ENCODE measurements at places on chromosomes 1 and 21. TPM values are rescaled to one million over a fixed set of nuclear protein-coding genes. Genes with fewer than 3 reads are reported as not detected.

GRCh38 chr1:169288011-169288414 lies 79.6 kb downstream of the NME7 start:
- DNase-seq: no peak

- DNase-seq: no peak
Measured at GRCh38 chr1:224510880-224511645, 76.5 kb upstream of the WDR26 start.

GRCh38 chr1:229768232-229768631 lies 142.2 kb downstream of the URB2 start:
- no peak for DNase-seq

DNA sequence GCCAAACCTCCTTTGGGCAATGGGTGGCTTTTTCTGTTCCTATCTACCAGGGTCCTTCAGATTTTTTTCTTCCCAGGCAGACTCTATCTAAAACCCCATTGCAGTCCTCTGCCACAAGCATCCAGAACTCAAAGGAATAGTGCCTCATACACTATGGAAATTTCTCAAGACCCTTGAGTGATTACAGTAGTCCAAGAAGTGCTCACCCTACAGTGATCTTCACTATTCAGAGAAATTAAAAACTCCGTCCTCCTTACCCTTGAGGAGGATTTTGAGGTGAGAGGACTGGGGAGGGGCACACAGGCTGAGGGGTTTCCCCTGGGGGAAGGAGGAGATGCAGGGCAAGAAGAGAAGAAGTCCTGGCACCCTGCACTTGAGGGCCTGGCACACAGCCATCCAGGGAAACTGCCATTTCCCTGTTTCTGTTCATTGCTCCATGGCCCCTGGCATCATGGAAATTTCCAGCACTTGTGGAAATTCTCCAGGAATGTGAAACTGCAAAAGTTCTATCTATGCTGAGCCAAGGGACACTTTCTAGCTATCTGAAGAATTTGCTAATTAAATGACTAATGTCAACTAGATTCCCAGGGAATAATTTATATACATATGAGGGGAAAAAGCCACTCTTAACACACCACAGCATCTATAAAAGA lies 102.5 kb upstream of the ATP1B1 start:
- peak; percentile 48 for DNase-seq

GRCh38 chr1:217240656-217241055 lies 390.2 kb downstream of the GPATCH2 start:
- no peak for DNase-seq

DNA sequence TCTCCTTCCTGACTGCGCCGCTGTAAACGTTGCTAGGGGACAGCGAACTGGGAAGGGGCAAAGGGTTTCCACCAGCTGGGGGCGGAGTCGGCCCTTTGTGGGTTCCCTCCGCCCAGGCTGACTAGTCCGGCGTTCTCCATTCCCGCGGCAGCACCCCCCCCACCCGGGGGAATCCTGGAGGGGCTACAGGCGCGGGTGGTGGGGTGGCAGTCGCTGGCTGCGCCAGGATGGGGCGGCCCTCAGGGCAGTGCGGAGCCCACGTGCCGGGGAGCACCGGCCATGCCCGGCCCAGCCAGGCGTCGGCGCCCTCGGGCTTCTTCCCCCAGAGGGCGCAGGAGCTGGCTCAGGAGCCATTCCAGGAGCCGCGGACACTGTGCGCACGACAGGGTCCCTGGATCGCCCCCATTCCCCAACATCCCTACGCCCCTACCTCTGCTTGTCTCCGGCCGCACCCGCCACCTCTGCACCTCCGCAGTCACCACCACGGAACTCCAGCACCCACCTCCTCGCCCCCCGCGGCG lies 476 bp downstream of the BATF3 start:
- DNase-seq: peak; percentile 34

- DNase-seq: no peak
Measured at GRCh38 chr1:162922201-162922600, 61.2 kb upstream of the CCDC190 start.

- DNase-seq: no peak
Measured at GRCh38 chr1:1050577-1051052, 23.5 kb downstream of the RNF223 start.

DNA sequence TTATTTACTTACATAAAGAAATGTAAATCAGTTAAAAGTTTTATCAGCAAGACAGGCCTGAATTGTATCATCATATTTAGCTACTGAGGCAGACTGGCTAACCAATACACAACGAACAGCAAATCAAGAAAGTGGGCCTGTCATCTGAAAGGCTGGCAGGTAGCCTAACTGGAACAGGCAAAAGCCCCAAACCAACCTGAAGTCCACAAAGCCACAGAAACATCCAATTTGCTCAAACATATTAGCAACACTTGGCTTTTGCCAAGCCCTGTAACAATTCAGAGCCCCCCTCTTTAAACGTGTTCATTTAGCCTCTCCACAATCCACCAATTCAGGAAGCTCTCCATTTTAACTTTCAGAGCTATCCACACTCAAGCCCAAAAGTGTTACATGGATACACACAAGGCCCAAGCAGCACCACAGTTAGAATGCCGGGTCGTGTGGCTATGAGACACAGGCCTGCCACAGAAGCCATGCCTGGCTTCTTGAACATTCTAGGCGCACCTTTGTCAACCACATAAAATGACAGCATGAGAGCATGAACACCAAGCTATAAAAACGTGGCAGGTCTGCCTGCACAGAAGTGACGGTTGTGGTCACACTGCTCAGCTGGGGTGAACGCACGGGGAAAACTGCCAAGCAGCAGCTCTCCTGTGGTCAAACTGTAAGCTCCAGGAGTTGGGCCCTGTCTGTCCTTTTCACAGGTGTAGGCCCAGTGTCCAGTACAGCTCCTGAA lies 49.3 kb downstream of the CD34 start:
- no peak for DNase-seq

DNA sequence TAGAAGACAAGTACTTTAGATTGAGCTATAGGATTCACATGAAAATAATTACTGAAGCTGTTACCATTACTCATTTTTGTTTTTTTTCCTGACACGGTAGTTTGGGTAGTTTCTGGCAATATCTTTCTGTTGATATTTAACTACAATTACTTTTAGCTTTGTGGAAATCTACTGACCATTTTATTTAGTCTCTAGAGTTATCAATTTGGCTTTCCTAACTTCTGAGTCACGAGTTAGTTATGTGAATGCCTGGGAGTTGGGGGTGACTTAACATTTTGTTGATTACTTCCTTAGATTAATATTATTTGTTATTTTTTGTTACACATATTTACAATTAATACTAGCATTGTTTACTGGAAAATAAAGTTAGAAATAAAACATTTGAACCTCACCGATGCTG lies 160.6 kb downstream of the HMCN1 start:
- DNase-seq: peak; percentile 49

- DNase-seq: no peak
Measured at GRCh38 chr1:230124186-230125128, 57.4 kb downstream of the GALNT2 start.

- no peak for DNase-seq
Measured at GRCh38 chr1:10398278-10398733, 558 bp upstream of the PGD start.

GRCh38 chr1:175040324-175040879 lies 17.2 kb upstream of the MRPS14 start:
- DNase-seq: no peak

- DNase-seq: no peak
Measured at GRCh38 chr1:152946248-152946647, 758 bp upstream of the SPRR5 start.

DNA sequence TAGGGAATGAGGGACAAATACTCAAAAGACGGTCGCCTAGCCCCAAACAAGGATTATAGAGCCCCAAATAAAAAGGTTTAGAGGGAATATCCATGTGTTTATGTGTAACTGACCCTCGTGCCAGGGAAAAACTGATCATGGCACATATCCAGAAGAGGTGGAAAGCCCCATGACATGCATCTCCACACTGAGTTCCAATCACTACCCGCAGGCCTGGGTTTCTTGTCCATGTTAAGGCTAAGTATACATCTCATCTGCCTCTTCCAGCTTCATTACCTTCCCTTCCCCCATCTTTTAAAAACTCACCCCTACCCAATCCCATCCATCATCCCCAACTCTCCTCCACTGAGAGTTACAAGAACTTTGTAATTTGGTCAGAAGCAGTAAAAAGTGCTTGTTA lies 15.2 kb downstream of the GADD45A start:
- no peak for DNase-seq

- DNase-seq: no peak
Measured at GRCh38 chr1:153546371-153546770, 765 bp upstream of the S100A4 start.

DNA sequence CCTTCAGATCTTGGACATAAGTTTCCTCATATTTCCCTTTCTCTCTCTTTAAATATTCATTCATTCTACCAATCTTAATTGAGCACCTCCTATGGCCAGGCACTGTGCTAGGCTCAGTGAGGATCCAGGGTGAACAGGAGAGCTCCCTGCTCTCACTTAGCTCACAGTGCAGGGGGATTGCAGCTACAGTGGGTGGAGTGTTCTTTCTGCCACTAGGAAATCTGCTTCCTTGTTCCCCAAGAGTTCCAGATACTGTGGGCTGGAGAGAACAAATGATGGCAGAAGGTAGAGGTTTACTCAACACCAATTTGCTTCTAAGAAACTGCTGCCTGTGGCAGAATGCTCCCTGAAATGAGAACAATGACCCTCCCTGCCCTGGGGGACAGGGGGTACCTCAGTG lies 5.1 kb upstream of the FABP3 start:
- DNase-seq: no peak

- no peak for DNase-seq
Measured at GRCh38 chr1:244414543-244414942, 37.2 kb downstream of the ADSS2 start.

GRCh38 chr1:37282764-37283163 lies 191.6 kb upstream of the ZC3H12A start:
- DNase-seq: no peak

- no peak for DNase-seq
Measured at GRCh38 chr1:27615346-27616192, 11.6 kb upstream of the AHDC1 start.

DNA sequence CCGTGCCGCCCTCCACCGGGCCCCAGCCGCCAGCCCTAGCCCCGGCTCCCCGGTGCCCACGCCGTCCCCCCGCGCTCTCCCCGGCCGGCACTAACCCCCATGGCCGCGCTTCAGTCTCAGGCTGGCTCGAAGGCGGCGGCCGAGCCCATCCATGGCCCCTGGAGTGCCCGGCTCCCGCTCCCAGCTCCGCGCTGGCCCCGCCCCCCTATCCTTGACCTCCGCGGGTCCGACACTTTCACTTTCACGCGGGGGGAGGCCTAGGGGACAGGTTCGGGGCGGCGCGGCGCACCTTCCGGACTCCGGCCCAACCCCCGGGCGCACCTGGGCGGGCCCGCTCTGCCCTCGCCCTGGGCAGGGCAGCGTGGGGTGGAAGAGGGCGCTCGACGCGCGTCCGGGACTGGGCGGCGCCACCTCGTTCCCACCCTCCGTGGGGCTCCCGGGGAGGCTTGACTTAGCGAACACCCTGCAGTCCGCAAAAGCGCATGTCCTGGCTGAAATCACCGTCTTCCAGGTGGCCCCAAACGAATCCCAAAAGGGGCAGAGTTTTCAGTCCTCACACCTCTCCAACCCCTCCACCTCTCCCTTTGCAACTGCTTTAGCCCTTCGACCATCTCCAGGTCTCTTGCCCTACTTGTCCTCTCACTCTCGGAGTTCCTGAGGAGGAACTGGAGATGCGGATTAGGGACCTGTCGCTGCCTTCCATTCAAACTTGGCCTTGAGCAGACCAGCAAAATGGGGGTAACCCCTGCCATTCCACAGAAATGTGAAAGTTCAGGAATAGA lies 3.9 kb upstream of the DENND2D start:
- DNase-seq: no peak

Gene DYRK1A
- polyA plus RNA-seq: 51.2 TPM

Gene SLAMF6
- polyA plus RNA-seq: 0.15 TPM

Gene FCMR
- polyA plus RNA-seq: 2.2 TPM

Gene KIF1B
- 139 TPM for polyA plus RNA-seq

Gene IRF6
- 0.63 TPM for polyA plus RNA-seq
